ENCODE measurements at places on chromosomes 5 and 9.

DNA sequence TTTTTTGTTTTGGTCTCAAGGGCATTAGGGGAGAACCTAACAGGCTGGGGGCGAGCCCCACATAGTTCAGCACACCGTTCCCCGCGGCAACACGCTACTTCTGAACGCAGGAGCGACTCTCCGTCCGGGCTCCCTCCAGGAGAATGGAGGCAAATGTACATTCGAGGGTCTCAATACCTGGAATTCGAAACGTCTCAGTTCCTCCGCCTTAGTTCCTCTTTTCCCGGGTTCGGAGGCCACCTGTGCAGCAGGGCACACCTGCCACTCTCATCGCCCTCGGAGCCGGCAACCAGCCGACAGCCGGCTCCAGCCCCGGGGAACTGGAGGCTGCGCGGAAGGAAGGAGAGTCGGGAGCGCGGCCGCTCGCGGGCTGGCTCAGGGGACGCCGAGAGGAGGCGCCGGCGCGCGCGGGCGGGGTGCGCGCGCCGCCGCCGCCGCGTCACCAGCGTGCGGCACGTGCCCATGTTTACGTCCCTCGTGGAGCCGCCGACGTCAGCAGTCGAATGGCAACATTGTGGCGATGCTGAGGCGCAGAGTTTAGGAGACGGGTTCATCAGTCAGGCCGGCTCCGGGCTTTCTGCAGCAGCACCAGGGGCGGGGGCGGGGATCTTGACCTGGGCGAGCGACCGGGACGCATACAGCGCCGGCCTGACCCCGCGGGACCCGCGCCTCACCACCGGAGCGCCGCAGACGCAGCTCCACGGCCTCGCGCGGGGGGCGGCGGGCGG is at the start of gene JMY:
Gene JMY, plus strand, starts transcription at position 498 of the 728 bp plus-strand sequence. CDS start 520 bp downstream, outside the sequence.
- H3K27me3 ChIP-seq: no peaks in the 10 kb centered on the region
- H3K4me3 ChIP-seq: peak within 1 kb of the TSS; percentile 91
- H3K4me1 ChIP-seq: no peaks in the 10 kb centered on the region
- H3K36me3 ChIP-seq: no peaks in the 10 kb centered on the region
- ATAC-seq: peak; percentile 96
- peak within 1 kb of the TSS; percentile 94 for H3K27ac ChIP-seq

GRCh38 chr9:7561527-7562080 is 238.0 kb downstream of the DMAC1 start:
- no peak for ATAC-seq
- no peaks in the 10 kb centered on the region for H3K36me3 ChIP-seq
- H3K4me3 ChIP-seq: no peak overlapping the region

GRCh38 chr5:19241690-19242089 is 746.3 kb downstream of the CDH18 start:
- no peak overlapping the region for H3K27ac ChIP-seq
- H3K4me3 ChIP-seq: no peak overlapping the region
- no peaks in the 10 kb centered on the region for H3K4me1 ChIP-seq
- no peaks in the 10 kb centered on the region for H3K36me3 ChIP-seq
- H3K27me3 ChIP-seq: no peaks in the 10 kb centered on the region

DNA sequence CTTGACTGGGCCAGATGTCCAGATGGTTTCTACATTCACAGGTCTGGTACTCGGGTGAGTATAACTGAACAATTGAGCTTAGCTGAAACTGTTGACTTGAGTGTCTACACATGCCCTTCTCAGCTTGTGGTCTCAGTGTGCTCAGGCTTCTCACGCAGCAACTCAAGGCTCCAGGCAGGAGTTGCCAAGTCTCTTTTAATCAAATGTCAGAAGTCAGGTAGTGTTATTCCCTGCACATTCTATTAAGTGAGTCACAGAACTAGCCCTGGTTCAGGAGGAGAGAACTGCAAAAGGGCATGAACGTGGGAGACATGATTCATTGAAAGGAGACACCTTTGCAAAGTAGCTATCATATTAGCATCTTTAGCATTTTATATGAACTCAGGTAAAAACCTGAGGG is 199.3 kb upstream of the ACTBL2 start:
- H3K27ac ChIP-seq: no peak overlapping the region
- no peaks in the 10 kb centered on the region for H3K4me1 ChIP-seq
- H3K36me3 ChIP-seq: no peaks in the 10 kb centered on the region
- H3K4me3 ChIP-seq: no peak overlapping the region

- H3K4me1 ChIP-seq: peaks cover 13% of the 10 kb centered on the region
- no peaks in the 10 kb centered on the region for H3K36me3 ChIP-seq
- H3K27ac ChIP-seq: no peak overlapping the region
- no peak for ATAC-seq
- H3K27me3 ChIP-seq: no peaks in the 10 kb centered on the region
- no peak overlapping the region for H3K4me3 ChIP-seq
Measured at GRCh38 chr9:110887276-110887675, 151.0 kb downstream of the LPAR1 start.

- H3K4me3 ChIP-seq: no peak overlapping the region
- H3K4me1 ChIP-seq: no peaks in the 10 kb centered on the region
- ATAC-seq: peak; percentile 42
- no peak overlapping the region for H3K27ac ChIP-seq
- no peaks in the 10 kb centered on the region for H3K36me3 ChIP-seq
Measured at GRCh38 chr9:36873247-36873875, 160.7 kb downstream of the PAX5 start.

- no peak overlapping the region for H3K27ac ChIP-seq
- no peaks in the 10 kb centered on the region for H3K27me3 ChIP-seq
- no peak for ATAC-seq
- no peak overlapping the region for H3K4me3 ChIP-seq
Measured at GRCh38 chr5:179798144-179798770, 4.5 kb downstream of the LTC4S start.

GRCh38 chr5:43007911-43008362 is 32.2 kb downstream of the ANXA2R start:
- H3K4me3 ChIP-seq: peak overlapping the region; percentile 45
- ATAC-seq: peak; percentile 54
- peaks cover 86% of the 10 kb centered on the region for H3K27me3 ChIP-seq
- no peaks in the 10 kb centered on the region for H3K36me3 ChIP-seq
- H3K27ac ChIP-seq: peak overlapping the region; percentile 79
- peaks cover 23% of the 10 kb centered on the region for H3K4me1 ChIP-seq

DNA sequence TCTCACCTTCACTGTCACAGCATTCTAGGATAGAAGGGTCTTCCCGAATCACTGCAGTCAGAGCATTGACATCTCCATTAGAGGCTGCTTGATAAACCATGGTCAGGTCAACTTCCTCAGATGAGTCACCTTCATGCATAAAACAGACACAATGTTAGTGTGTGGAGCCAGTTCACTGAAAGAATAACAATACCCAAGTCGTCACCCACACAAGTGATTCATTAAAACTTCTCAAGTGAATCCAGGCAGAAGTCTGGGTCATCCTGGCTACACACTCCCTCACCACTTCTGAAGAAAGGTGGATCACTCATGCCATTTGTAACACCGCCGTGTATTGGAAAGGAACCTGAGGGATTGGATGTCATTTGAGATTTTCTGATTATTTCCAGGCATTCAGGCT is 49.6 kb downstream of the ANKRD55 start:
- no peak overlapping the region for H3K4me3 ChIP-seq
- H3K27me3 ChIP-seq: no peaks in the 10 kb centered on the region
- no peaks in the 10 kb centered on the region for H3K36me3 ChIP-seq
- no peak for ATAC-seq

DNA sequence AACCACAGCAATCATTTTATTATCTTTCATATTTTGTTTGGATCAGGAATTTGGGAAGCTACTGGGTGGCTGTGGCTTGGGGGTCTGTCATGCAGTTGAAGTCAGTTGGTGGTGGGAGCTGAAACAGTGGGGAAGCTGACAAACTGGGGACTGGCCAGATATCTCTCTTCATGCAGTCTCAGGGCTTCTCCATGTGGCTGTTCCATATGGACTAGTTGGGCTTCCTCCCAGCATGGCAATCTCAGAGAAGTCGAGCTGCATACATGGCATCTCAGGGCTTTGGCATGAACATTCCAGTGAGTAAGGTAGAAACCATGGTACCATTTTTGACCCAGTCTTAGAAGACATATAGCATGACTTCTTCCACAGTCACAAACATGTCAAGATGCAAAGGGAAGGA is 274.8 kb downstream of the ENC1 start:
- H3K27me3 ChIP-seq: no peaks in the 10 kb centered on the region
- H3K4me1 ChIP-seq: peaks cover 12% of the 10 kb centered on the region
- H3K27ac ChIP-seq: no peak overlapping the region
- H3K36me3 ChIP-seq: no peaks in the 10 kb centered on the region
- no peak for ATAC-seq
- H3K4me3 ChIP-seq: no peak overlapping the region

DNA sequence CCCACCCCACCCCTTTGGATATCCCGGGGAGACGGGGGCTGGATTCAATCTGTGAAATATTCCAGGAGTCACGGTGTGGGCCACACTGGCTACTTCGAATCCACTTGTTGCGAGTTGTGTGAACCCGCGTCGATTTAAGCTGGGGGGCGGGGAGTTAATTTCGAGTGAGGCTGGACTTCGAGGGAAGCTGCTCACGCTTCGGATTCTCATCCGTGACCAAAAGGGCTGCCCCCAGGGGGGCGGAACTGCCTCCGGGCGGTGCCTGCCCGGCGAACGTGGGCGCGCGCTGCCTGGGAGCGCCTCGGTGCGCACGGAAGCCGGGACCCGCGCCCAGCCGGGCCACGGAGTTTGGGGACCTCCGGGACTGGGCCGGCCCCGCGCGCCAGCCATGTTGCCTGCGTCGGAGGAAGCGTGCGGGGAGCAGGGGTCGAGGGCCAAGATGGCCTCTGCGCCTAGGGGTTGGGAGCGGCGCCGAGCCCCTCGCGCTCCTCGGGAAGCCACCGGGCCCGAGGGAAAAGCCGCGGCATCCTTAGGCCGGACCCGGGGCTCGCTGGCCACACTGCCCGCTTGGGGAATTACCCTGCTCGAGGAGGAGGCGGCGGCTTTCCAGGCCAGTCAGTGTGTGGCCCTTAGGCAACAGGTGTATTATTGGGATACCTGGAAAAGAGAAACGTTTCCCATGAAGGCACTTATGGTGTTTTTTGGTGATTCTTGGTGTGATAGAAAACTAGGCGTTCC is 975 bp downstream of the OCLN start:
- H3K36me3 ChIP-seq: no peaks in the 10 kb centered on the region
- peak; percentile 26 for ATAC-seq
- H3K4me1 ChIP-seq: no peaks in the 10 kb centered on the region
- H3K4me3 ChIP-seq: peak overlapping the region; percentile 59
- peaks cover 78% of the 10 kb centered on the region for H3K27me3 ChIP-seq
- H3K27ac ChIP-seq: no peak overlapping the region

DNA sequence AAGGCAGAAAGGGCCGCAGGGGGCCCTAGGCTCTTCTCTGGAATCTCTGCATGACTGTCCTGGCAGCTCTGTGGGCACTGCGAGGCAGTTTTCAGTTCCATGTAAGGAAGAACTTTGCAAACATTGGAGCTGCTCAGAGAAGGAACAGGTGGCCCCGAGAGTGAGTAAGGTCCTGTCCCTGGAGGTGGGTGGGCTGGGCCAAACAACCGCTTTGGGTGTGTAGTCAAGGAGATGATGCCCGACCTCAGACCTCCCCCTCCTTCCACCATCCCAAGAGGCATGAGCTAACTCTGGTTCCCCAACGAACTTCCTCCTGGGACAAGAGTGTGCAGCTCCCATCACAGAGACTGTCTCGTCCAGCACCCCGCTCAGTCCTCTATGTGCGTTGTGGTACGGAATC is 20.5 kb downstream of the CSF1R start:
- H3K4me1 ChIP-seq: no peaks in the 10 kb centered on the region
- no peaks in the 10 kb centered on the region for H3K36me3 ChIP-seq
- H3K27me3 ChIP-seq: peaks cover 10% of the 10 kb centered on the region
- peak; percentile 45 for ATAC-seq

- peaks cover 49% of the 10 kb centered on the region for H3K4me1 ChIP-seq
- no peaks in the 10 kb centered on the region for H3K36me3 ChIP-seq
- peak overlapping the region; percentile 44 for H3K4me3 ChIP-seq
Measured at GRCh38 chr5:14184725-14185124, 41.6 kb downstream of the TRIO start.

GRCh38 chr5:117165068-117165467 is 590.4 kb upstream of the SEMA6A start:
- no peak overlapping the region for H3K27ac ChIP-seq
- no peaks in the 10 kb centered on the region for H3K4me1 ChIP-seq
- no peaks in the 10 kb centered on the region for H3K36me3 ChIP-seq
- H3K27me3 ChIP-seq: no peaks in the 10 kb centered on the region
- no peak for ATAC-seq

- H3K27ac ChIP-seq: no peak overlapping the region
- ATAC-seq: no peak
- peaks cover 99% of the 10 kb centered on the region for H3K36me3 ChIP-seq
- H3K27me3 ChIP-seq: no peaks in the 10 kb centered on the region
Measured at GRCh38 chr5:176353533-176353932, 8.0 kb downstream of the KIAA1191 start.

DNA sequence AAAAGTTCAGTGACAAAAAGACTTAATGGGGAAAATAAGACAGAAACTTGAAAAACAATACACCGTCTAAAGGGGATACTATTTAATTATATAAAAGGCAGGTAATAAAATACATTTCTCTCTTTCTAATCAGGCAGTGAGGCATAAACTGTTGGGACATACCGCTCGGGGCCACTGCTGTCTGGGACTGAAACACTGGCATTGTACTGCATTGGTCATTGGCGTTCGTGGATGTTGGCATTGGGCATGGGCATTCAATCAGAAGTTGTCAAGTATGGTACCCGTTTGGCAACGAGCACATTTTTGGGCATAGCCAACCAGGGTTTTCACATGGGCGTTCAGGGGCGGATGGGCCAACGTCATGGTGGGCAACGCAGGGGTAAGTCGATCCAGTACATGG is 4.7 kb downstream of the HNRNPK start:
- H3K4me1 ChIP-seq: peaks cover 17% of the 10 kb centered on the region
- no peaks in the 10 kb centered on the region for H3K27me3 ChIP-seq
- H3K4me3 ChIP-seq: no peak overlapping the region
- H3K36me3 ChIP-seq: peaks cover 73% of the 10 kb centered on the region

DNA sequence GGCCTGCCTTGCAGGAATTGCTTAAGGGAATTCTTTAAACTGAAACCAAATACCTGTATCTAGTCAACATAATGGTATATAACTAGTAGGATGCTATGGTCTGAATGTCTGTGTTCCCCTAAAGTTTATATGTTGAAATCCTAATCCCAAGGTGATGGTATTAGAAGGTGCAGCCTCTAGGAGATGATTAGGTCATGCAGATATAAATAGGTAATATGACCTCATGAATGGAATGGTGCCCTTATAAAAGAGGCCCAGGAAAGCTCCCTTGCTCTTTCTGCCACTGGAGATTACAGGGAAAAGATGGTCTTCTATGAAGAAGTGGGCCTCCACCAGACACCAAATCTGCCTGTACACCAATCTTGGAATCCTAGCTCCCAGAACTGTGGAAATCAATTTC is 7.4 kb upstream of the KIAA1958 start:
- H3K4me3 ChIP-seq: no peak overlapping the region
- H3K27me3 ChIP-seq: no peaks in the 10 kb centered on the region
- ATAC-seq: no peak
- no peaks in the 10 kb centered on the region for H3K36me3 ChIP-seq

- no peaks in the 10 kb centered on the region for H3K4me1 ChIP-seq
- H3K36me3 ChIP-seq: no peaks in the 10 kb centered on the region
- no peak overlapping the region for H3K4me3 ChIP-seq
- no peaks in the 10 kb centered on the region for H3K27me3 ChIP-seq
- no peak for ATAC-seq
- no peak overlapping the region for H3K27ac ChIP-seq
Measured at GRCh38 chr5:127410959-127411358, 106.5 kb upstream of the PRRC1 start.

All from gastroesophageal sphincter (tissue), 4 donors.